ENCODE measurements at places on chromosomes 4 and X.
A peak's percentile ranks its signal among the peaks of the same experiment; 100 is the strongest.

GRCh38 chrX:130024127-130024526, 41.7 kb downstream of the BCORL1 start:
- DNase-seq, result peak; percentile 71

- DNase-seq, result no peak
These were observed 22.7 kb downstream of the UNC5C start for GRCh38 chr4:95526075-95526474.

GRCh38 chr4:180745019-180745418, 1498.2 kb upstream of the TENM3 start:
- no peak for DNase-seq

- no peak for DNase-seq
These were observed 43.3 kb upstream of the MAGEA8 start for GRCh38 chrX:149837639-149838038.

GRCh38 chr4:72522440-72522839, 46.6 kb downstream of the ADAMTS3 start:
- no peak for DNase-seq

- no peak for DNase-seq
These were observed 127.0 kb upstream of the SH3RF1 start for GRCh38 chr4:169397762-169398161.

DNA sequence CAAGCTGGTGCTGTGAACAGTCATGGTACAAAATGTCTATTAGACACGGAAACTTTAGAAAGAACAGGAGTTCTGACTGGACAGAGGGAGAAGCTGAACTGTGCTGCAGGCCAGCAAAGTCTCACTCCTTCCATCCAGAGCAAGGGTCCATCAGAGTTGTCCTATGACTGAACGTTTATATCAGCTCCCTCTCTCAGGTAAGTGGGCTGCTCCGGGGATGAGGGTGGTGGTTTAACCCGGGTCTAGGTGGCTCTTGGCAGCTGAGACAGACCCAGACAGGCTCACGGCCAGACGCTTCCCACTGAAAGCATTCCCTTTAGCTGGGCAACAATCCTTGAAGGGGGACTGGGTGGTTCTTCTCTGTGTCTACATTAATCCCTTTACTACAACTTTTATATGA, 385.0 kb upstream of the SMIM31 start:
- no peak for DNase-seq

- DNase-seq, result no peak
These were observed 64.4 kb downstream of the CHST7 start for GRCh38 chrX:46637938-46638337.

GRCh38 chrX:151754641-151755215, 20.2 kb downstream of the CNGA2 start:
- no peak for DNase-seq

- no peak for DNase-seq
These were observed 57.9 kb upstream of the TEX13D start for GRCh38 chrX:124274438-124275181.

GRCh38 chr4:9937078-9937477, 84.2 kb downstream of the SLC2A9 start:
- no peak for DNase-seq

GRCh38 chrX:119094819-119095218, 22.0 kb downstream of the CT47C1 start:
- DNase-seq, result no peak

DNA sequence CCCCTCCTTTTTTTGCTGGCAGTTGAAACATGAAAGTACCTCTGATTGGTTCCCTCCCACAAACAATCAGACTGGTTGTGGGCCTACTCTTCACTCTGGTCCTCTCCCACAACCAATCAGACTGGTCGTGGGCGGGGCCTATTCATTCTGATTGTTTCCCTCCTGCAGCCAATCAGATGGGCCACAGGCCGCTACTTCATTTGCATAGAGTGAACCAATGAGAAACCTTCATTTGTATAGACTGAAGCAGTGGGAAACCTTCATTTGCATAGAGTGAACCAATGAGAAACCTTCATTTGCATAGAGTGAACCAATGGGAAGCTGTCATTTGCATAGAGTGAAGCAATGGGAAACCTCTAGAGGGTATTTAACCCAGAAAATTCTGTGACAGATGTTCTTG, 55.2 kb downstream of the TRMT44 start:
- DNase-seq, result no peak

DNA sequence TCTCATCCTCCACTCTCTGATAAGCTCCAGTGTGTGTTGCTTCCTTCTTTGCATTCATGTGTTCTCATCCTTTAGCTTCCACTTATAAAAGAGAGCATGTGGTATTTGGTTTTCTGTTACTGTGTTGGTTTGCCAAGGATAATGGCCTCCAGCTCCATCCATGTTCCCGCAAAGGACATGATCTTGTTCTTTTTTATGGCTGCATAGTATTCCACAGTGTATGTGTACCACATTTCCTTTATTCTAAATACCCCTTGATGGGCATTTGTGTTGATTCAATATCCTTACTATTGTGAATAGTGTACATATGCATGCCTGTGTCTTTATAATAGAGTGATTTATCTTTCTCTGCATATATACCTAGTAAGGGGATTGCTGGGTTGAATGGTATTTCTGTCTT, 155.1 kb downstream of the DCK start:
- no peak for DNase-seq

Data from T follicular helper cell (primary cell).